Tibial nerve (tissue), 4 donors: ENCODE measurements at places on chromosomes 4 and X.

- no peak for DNase-seq
These were observed 624.4 kb upstream of the ACTRT1 start for GRCh38 chrX:128676651-128677050.

- peak; percentile 99 for DNase-seq
These were observed at the start of gene GTPBP6 for GRCh38 chrX:318739-319578. Gene GTPBP6, minus strand, starts transcription at chrX:318796. Its CDS starts 9 bp downstream, at chrX:318787.

DNA sequence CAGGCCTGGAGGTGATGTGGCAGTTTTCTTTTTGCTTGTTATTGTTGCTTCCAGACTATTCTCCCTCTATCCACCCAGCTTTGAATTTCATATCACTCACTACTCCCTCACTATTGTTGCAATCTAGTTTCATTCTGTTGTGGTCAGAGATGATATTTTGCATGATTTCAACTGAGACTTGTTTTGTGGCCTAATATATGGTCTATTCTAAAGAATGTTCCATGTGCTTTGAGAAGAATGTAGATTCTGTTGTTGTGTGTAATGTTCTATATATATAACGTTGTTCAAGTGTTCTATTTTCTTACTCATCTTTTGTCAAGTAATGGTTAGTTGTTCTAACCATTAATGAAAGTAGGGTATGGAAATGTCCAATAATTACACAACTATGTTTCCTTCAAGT, 59.0 kb downstream of the THOC2 start:
- DNase-seq, result no peak

DNA sequence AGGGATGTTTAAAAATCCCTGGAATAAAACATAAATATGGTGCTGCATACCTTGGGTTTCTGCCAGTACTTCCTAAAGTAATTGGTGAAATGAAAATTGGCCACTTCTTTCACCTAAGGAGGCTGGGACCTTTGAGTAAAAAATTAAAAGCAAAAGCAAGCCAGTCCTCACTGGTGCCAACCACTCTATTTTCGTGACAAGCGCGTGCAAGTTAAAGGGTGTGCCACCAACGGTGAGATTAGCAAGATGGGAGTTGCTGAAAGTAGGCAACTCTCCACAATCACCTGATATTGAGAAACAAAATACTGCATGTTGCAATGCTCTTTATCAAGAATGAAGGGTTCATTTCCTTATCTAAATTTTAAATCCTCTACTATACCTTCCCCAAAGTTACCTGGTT, 19.7 kb upstream of the RTL9 start:
- no peak for DNase-seq

- no peak for DNase-seq
These were observed 204.3 kb upstream of the EMCN start for GRCh38 chr4:100722133-100722532.
